ENCODE measurements at places on chromosomes 5 and 9.

DNA sequence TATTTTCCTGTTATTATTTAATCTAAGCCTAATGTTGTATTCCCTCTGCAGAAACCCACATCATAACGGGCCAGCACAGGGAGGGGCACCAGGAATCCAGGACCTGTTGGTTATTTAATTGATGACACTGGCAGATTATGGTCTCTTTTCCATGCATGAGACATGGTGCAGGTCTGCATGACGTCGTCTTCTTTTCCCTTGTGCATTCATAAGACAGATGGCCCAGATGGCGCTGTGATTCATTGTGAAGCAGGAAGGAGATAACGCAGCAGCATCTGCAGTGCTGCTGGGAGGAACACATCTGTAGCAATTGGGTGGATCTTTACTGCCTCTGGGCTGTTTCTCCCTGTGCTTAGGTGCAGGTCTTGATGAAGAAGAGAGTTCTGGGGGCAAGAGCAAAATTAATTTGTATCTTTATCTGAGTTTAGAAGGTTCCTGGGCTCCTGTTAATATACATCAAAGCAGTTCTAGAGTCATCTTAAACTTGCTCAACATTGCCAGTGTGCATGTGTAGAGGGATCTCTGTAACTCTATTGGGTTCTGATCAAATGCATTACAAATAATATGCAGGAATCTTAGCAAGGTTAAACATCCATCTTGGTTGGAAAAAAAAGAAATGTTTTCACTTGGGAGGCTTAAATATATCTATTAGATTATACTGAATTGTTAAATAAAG is 176.1 kb downstream of the PCSK1 start:
- DNase-seq = no peak

DNA sequence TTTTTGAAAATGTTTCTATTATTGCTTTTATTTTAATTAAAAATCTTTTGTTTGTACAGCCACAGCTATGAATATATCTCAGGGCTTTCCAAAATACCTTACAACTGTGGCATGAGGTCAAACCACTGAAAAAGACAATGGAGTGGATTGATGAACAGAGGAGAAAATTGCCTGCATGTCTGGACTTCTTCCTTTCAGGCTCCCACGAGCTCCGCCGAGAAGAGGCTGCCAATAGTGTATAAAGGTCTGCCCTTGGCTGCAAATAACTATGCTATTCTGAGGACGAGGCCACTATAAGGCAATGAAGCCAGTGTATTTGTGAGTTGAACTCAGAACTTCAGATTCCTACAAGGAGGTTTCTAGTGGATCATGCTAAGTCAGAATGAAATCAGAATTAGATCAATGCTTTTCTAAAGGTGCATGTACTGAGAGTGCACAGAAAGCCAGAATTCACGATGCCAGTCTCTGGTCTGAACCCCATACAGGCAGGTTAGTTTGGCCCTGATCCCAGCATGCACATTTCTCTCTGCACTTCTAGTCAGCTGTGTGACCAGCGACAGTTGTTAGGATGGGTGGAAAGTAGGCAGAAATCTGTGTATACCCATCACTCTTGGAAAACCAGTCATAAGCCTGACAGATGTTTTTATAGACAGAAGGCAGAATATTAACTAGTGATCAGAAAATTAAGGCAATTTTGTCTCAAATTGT is 42.7 kb upstream of the PLPP1 start:
- no peak for DNase-seq

DNA sequence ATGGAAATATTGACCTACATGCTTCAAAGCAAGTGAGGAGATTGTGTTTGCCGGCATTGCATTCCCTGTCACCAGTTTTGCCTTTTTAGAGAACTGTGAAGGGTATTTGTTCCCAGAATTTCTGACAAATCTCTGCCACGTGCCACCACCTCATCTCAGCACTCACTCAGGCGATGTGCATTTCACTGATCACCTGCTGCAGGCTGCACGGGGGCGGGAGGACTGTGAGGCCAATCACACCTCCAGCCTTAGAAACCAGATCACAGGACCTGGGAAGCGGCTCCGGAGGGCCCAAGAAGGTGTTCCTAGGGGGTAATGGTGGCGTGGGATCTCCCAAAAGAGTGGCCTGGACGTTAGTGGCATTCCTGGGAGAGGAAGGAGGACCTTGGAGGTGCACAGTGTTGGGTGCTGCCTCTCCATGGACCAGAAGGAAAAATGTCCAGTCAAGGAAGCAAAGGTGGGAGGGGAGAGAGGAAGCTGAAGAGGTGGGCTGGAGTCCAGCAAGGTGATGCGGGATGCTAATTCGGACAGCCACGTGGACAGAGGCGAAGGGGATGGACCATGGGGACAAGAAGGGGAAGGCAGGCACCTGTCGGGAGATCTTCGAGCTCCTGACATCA is 63.6 kb upstream of the OLFM1 start:
- no peak for DNase-seq

GRCh38 chr5:39175273-39175955 is 43.9 kb downstream of the FYB1 start:
- DNase-seq = no peak

DNA sequence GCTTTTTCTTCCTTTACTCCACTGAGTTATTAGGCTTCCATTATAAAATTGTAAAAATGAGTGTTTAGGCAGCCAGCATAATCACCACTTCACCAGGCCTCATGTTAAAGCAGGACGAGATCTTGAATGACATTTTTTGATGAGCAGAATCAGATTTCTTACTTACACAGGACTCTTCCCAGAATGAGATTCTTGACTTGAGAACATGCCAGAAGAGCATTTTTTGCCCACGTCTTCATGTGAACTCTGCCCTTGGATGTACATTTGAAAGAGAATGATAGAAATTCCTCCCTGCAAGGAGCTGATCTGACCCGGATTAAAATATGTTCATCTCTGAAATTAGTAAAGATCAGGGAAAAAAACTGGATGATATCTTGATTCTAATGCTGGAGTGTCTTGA is 212.1 kb upstream of the ADRA1B start:
- DNase-seq = no peak

DNA sequence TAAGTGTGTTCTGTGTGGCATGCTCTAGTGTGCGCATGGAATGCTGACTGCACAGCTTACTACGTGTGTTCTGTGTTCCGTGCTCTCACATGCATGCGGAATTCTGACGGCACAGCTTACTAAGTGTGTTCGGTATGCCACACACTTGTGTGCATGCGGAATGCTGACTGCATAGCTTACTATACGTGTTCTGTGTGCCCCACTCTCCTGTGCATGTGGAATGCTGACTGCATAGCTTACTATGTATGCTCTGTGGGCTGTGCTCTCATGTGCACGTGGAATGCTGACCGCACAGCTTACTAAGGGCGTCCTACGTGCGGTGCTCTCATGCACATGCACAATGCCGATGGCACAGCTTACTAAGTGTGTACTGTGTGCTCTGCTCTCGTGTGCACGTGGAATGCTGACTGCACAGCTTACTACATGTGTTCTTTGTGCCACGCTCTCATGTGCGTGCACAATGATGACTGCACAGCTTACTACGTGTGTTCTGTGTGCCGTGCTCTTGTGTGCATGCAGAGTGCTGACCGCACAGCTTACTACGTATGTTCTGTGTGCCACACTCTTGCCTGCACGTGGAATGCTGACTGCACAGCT is 548.9 kb downstream of the IRX1 start:
- no peak for DNase-seq

- DNase-seq = no peak
Observed at GRCh38 chr5:109987355-109987754, 297.6 kb downstream of the MAN2A1 start.

GRCh38 chr9:122786338-122786737 is 2.4 kb upstream of the OR5C1 start:
- DNase-seq = no peak

DNA sequence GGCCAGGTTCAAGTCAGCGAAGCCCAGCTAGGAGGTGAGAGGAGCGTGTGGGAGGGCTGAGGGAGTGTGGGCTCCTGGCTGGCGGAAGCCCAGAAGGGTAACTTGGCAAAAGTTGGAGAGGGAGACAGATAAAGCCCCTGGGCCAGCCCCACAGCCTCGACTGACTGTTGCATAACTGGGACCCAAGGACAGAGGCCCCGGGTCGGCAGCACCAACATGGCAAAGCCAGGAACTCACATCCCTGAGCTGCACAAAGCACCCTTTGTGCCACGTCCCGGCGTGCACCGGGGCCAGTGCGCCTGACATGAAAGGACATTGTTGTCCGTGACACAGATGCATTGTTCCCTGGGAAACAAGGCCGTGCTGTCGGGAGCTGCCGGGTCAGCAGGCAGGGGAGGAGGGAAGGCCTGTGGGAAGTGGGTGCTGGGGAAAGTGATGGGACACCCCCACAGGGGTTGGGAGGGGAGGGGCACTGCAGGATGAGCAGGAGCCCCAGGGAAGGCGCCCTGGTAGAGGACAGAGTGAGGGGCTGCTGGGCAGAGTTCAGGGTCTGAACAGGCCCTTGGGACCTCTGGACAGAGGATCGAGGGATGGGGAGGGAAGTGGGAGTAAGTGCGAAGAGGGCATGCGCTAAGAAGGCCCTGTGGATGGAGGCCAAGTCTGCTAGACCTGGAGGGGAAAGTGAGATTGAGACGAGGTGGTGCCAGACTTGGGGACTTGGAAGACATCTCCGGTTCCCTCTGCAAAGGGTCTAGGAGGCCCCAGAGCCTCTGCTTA is 13.0 kb upstream of the DPM2 start:
- no peak for DNase-seq

GRCh38 chr9:87676976-87677775 is 48.7 kb upstream of the CTSL start:
- DNase-seq = peak; percentile 31

- DNase-seq = no peak
Observed at GRCh38 chr5:115629903-115630302, 4.1 kb upstream of the TMED7 start.

DNA sequence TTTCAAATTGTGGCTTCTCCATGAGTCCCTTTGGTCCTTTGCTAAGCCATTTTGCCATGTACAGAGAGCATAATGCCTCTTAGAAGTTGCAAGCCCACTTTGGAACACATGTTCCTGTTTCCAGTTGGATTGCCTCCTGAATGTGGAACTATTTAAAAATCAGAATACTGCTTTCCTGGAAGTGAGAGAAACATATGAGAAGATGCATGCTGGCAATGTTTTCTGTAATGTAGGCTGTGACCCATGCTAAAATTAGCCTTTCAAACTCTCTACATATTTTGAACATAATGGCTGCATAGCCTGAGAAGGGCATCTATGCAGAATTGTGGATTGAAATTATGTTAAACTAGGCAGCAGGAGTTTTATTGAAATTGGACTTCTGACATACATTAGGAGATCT is 175.5 kb upstream of the PAPPA start:
- no peak for DNase-seq

DNA sequence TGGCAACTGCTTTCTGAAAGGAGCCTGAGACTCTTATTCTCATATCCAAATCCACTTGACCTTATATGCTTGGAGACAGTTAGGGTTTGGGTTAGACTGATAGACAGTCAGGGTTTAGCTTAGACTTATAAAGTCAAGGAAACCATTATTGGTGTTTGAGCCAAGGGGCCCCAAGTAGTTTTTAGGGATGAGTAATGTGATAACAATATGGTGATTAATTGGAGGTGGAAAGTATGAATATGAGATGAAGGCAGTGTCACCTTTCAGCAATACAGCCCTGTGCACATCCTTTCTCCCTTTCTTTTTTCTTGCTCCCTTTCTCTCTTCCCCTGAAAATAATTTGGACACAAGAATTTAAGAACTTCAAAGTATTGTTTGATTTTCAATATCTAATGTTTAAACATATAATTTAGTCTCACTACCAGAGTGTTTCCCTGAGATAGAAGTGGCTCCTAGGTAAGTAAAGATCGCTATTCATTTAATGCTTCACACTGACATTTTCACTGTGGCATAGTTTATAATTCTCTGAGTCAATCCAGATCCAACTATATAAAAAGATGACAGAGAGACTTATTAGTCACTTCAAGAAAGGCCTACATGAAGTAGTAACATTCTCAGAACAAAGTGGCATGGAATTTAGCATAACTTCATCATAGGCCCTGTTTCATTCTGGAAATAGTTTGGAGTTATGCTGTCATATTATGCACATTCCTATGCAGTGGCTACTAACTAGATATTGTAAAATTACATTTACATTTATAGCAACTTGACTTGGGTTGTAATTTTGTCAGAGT is 200.8 kb downstream of the CHSY3 start:
- DNase-seq = no peak

DNA sequence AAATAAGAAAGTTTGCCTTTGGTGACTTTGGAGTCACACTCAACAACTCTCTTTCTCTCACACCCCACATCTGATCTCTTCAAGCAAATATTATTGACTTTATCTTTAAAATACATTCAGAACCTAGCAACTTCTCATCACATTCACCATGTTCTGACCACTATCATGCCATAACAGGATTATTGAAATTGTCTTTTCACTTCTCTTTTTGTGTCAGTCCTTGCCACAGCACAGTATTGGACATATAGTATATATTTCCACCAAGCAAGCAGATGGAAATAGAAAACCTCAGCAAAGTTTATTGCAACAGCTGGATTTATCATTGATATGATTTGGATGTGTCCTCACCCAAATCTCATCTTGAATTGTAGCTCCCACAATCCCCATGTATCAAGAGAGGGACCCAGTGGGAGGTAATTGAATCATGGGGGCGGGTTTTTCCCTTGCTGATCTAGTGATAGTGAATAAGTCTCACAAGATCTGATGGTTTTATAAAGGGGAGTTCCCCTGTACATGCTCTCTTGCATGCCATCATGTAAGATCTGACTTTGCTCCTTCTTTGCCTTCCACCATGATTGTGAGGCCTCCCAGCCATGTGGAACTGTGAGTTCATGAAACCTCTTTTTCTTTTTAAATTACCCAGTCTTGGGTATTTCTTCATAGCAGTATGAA is 26.9 kb upstream of the ITGA1 start:
- no peak for DNase-seq

GRCh38 chr5:53191548-53192165 is 82.1 kb upstream of the MOCS2 start:
- no peak for DNase-seq

GRCh38 chr9:89154218-89154617 is 24.4 kb downstream of the SHC3 start:
- DNase-seq = no peak

DNA sequence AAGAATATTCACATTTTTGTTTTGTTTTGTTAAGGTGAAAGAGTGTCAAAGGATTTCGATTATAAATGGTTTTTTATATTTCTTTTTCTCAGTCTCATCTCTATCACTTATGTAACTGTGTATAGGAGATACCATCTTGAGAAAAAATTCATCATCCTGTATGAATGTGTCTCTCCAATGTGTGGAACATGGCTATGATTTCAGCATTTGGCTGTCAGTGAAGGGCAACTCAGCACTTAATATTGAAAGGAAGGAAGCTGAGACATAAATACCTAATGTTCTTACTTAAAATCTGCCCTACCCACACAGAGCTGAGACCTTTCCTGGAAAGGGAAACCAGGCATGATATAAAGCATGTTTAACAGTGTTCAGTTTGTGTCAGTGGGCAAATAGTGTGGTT is 474.2 kb upstream of the RIOK2 start:
- DNase-seq = no peak

GRCh38 chr5:73759771-73760170 is 133.8 kb downstream of the ARHGEF28 start:
- peak; percentile 58 for DNase-seq

- no peak for DNase-seq
Observed at GRCh38 chr9:123823194-123823947, 106.6 kb downstream of the DENND1A start.

- DNase-seq = peak; percentile 27
Observed at GRCh38 chr5:80921026-80921425, 39.1 kb upstream of the RASGRF2 start.

- DNase-seq = no peak
Observed at GRCh38 chr5:132776938-132777208, 166 bp downstream of the SEPTIN8 start.

GRCh38 chr5:110034056-110034600 is 344.4 kb downstream of the MAN2A1 start:
- no peak for DNase-seq

All from renal cortical epithelial cell (primary cell).